ENCODE measurements at places on chromosomes 12 and 14.

DNA sequence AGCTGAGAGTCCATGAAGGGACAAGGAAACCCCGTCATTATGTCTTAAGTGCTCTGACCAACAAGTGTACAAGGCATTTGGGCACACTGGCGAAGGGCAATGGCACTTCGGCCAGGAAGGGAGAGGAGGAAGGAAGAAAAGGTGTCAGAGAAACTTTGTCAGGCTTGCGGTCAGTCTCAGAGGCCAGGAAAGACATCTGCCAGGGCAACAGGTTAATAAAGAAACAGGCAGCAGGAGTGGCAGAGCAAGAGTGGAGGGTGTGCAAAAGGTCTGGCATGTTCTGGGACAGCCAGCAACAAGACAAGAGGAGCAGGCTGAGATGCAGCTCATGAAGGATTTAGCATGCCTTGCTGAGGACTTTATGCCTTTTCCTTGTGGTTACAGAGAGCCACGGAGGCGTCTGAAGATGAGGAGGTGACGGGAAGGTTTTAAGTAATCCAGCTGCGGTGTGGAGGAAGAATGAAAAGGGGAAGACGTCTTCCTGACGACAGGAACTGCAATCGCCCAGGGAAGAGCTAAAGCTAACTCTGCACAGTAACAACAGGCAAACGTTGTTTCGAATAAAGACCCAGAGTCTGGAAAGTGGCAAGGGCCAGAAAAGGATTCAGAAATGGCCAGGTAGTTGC is 13.1 kb downstream of the APPL2 start:
- no peak for DNase-seq

GRCh38 chr14:88188745-88189416 is 134.2 kb downstream of the KCNK10 start:
- no peak for DNase-seq

DNA sequence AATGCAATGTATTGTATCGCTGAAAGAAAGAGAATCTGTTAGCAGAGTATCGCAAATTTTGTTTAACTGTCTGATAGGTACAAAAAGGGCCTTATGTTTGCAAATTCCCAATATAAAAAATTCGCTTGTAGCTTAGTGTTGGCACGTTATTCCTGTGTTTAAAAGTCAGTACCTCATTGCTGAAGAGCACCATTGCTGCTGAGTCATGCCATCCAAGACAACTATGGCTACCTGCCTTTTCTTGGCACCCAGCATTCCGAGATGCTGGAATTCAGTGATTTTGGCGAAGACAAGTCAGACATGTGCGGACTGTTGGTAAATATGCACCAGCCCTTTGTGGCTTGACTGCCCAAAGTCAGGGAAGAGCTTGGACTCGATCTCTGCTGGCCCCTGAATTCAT is 149.5 kb upstream of the EEA1 start:
- no peak for DNase-seq

- peak; percentile 55 for DNase-seq
These were observed 5.8 kb downstream of the SLC48A1 start for GRCh38 chr12:47778881-47779280.

DNA sequence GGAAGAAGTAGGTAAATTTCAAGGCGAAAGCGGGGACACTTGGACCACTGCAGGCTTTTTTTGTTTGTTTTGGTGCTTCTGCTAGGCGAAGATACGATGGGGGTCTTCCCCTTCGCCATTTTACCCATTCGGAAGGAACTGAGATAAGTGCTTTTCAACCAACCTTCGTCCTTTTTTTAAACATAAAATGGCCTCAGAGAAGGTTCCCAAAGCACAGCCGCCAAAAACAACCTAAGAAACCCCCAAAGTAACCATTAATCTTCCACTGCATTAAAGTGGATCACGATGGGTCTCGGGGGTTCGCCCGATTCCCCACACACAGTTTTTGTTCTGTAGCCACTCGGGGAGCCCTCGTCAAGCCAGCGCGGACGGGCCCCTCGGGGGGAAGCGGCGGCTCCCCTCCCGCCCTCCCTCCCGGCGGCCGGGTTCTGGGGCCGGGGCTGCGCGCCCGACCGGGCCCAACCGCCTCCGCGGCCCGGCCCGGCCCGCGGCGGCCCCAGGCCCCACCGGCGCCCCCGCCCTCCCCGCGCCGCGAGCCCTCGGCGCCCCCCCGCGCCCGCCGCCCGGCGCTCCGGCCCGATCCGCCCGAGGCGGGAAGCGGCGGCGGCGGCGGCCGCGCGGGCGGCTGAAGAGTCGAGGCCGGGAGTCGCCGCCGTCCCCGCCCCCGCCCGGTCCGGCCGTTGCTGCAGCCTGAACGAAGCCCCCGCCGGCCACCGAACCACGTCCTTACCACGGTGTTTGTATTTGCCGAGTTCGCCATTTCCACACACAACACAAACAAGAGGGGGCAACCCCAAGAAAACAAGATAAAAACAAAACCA is 790 bp downstream of the GTF2A1 start:
- DNase-seq, result no peak

DNA sequence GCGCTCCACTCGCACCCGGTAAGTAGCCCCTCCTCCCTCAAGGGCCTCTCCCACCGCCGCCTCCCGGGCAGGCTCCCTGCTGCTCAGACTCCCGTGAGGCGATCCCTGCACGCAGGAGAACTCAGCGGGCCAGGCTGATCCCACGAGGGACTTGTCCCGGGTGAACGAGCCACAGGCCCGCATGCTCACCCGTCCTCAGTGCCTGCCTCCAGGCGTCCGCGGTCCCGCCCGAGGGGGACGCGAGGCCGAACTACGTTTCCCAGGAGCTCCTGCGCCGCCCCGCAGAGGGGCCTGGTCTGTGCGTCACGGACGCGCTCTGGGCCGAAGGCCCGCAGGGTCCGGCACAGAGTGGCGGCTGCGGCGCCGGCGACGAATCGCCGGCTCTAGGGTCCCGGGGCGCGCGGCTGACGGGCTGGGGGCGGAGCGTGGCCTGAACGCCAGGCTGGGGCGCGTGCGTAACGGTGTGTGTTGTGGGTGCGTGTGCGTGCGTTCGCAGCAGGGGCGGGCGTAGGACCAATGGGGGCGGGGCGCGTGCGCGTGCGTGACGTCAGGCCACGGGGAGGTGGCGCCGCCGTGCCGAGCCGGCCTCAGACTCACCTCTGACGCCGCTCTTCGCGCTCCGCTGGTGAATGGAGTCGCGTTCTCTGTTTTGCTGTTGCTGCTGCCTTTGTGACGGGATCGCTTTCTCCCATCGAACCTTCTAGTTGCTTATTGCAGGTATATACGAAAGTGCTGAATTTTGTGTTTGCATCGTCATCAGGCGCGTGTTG is at the start of the genes ZNF10 and ZNF891:
TSS of gene ZNF10 (plus strand) at position 590 of the 770 bp plus-strand sequence. CDS start 13,866 bp downstream, outside the sequence.
TSS of gene ZNF891 (minus strand) at position 237 of the 770 bp plus-strand sequence. CDS start 8,356 bp downstream, outside the sequence.
- peak; percentile 89 for DNase-seq

GRCh38 chr12:50057000-50057841 is at the start of gene ASIC1:
Gene ASIC1 (plus strand): TSS chr12:50057596. CDS start chr12:50058767, 1,171 bp downstream.
- peak; percentile 48 for DNase-seq

DNA sequence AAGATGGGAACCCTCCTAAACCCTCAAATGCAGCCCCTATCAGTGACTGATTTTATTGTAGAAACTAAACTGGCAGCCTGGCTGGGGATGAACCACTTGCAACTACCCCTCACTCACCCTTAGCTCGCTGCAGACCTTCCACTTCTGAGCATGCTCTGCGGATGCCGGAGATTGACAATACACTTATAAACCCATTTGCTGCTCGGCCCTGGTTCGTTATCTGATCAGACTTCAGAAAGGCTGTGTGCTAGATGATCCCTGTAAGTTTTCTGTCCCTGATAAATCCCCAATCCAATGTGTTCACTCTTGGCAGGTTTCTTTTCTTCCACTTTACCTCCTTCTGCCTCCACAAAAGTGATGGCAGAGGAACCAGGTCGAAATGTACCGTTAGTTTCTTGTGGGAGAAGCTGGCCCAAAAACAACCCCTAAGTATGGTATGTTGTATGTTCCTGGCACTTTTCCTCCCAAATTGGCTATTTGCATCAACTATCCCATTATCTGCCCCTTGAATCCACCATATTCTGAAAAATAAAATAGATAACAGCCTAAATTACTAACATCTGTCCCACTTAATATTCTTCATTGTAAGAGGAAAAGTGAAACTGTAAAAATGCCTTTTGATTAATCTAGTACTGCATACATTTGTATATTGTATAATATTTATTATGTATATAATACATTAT is 18.8 kb downstream of the RPH3A start:
- DNase-seq, result no peak

- DNase-seq, result peak; percentile 42
These were observed 10.7 kb downstream of the STAC3 start for GRCh38 chr12:57240066-57240921.

GRCh38 chr12:57840726-57841125 is 5.8 kb downstream of the CTDSP2 start:
- no peak for DNase-seq

- DNase-seq, result no peak
These were observed 73.0 kb downstream of the NINJ2 start for GRCh38 chr12:590206-590750.

GRCh38 chr14:93734086-93734822 is 54.0 kb downstream of the PRIMA1 start:
- DNase-seq, result no peak

DNA sequence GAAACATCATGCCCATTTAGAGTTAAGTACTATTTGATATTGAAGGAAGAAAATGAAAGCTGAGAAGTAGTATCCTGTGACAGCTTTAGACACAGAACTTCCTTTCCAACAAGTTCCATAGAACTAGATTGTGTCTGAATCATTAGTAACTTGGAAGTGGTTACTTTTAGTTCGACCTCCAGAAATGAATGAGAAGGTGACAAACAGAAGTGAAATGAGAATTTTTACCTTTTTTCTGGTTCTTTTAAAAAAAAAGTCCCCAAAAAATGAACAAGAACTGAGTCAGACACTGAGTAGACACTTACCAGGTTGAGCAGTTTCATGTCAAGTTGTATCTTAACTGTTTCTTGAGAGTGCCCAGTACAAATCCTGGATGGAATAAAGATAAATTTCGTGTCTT is 3.0 kb downstream of the ATP6V0A2 start:
- no peak for DNase-seq

- DNase-seq, result no peak
These were observed 49.8 kb downstream of the FAR2 start for GRCh38 chr12:29198901-29199300.

GRCh38 chr14:67965696-67966095 is 146.1 kb downstream of the RAD51B start:
- no peak for DNase-seq

- no peak for DNase-seq
These were observed 1897.6 kb upstream of the FLRT2 start for GRCh38 chr14:83632375-83632774.

DNA sequence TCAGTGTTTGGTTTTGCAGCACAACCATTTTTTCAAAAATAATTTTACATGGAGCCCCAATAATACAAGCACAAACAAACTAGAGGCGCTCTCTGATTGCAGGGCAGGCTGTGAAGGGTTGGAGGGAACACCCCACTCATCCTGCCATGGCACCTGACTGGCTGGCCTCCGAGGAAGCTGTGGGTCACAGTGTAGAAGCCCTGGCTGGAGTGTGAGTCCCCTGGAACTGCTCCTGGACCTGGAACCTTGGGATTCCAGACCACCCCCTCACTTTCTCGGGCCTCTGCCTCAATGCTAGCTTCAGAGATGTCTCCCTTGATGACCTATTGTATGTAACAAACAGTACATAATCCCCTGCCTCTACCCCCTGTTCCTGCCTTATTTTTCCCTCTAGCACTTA is 14.8 kb upstream of the SERPINA12 start:
- DNase-seq, result no peak

GRCh38 chr12:92378682-92379479 is 233.2 kb upstream of the BTG1 start:
- DNase-seq, result no peak

DNA sequence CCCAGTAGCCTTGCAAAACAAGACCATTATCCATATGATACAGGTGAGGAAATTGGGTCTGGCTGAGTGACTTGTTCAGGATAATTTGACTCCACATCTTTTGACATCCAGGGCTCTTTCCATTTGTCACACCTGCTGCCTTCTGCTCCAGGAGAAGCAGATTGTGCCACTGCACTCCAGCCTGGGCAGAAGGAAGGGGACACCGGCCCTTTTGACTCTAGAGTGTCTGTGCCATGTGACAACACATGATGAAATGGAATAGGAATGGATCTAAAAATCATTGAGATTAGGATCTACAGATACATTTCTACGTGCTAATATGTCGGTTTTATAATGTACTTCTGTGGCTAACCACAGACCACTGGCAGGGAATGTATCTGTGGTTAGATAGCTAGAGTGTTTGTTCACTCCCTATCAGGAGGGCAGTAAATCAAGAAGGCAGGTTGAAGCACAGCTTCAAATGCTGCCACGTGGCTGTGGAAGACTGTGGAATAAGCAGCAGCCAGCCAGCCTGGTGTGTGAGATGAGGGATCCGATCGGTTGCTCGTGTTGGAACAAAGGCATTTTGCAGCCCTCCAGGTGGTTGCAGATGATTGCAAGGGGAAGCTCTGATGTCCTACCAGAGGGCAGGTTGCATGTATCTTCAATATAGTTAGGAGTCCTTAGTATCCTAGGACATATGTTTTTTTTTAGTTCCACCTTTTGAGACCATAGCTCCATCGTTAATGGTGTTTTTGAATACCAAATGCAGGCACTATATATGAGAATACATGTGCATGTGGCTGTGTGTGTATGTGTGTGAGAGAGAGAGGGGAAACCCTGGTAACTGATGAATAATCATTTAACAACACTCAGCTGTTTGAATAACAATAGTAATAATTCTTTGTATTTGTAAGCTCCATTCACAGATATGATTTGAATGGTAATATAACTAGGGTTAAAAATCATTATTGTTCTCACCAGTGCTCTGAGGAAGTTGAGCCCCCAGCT is 28.6 kb downstream of the EML1 start:
- DNase-seq, result no peak

DNA sequence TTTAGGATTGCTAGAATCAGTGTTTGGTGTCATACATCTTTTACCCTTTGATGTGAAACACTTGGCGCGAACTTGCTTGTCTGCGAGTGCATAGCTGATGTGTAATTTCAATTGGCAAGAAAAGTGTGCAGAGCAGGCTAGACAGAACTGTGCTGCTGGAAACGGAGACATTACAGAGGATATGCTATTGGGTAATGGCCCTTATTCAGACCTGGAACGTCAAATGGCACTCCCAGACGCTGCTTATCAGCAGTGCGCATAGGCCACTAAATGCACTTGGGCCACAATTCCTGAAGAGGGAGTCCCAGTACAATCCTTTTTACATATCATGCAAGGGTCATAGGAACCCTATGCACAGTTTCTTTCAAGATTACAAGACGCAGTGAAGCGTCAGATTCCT is 15.7 kb upstream of the SLC10A1 start:
- DNase-seq, result no peak

GRCh38 chr14:94113073-94113472 is 2.5 kb downstream of the IFI27 start:
- DNase-seq, result no peak

- no peak for DNase-seq
These were observed 297.5 kb downstream of the RPAP3 start for GRCh38 chr12:47408171-47408871.

GRCh38 chr14:95480109-95480886 is 36.2 kb downstream of the SYNE3 start:
- no peak for DNase-seq

GRCh38 chr14:23556700-23557440 is 799 bp downstream of the THTPA start:
- DNase-seq, result no peak

- DNase-seq, result no peak
These were observed 155.6 kb downstream of the DYRK2 start for GRCh38 chr12:67804168-67804567.
